Coronary artery (tissue), 2 donors: ENCODE measurements at places on chromosomes 7 and 10.
A peak's percentile ranks its signal among the peaks of the same experiment; 100 is the strongest.

DNA sequence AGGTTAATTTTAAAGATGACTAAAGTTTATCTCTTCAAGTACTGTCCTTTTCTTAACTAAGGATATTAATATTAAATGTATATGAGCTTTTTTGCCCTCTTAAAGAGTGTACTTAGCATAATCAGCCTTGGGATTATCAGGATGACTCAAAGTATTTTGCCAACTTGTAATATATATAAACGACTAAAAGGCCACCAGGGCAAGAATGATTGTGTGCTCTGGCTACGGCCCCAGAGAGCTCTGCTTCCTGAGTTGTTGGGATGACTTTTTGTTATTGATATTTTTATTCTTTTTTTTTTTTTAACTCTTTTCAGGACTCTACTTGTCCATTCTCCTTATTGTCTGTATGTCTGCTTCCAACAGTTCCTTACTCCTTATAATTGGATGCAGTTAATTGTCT lies 14.8 kb upstream of the CHRM2 start:
- DNase-seq: no peak

DNA sequence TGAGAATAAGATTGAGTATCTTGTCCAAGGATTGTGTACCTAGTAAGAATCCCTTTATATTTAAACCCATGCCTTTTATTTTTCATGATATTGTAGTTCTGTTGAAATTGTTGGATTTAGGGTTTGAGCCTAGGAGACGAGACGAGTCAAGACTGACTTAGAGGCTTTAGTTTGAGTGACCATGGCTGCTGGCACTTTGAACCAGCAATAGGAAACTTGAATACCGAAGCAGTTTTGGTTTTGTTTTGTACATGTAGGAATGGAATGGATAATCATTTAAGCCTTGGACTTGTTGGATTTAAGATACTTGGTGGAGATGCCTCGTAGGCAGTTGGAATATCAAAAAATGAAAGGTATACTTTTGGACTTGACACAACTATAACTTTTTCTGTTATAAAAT lies 229.0 kb downstream of the BICC1 start:
- no peak for DNase-seq

DNA sequence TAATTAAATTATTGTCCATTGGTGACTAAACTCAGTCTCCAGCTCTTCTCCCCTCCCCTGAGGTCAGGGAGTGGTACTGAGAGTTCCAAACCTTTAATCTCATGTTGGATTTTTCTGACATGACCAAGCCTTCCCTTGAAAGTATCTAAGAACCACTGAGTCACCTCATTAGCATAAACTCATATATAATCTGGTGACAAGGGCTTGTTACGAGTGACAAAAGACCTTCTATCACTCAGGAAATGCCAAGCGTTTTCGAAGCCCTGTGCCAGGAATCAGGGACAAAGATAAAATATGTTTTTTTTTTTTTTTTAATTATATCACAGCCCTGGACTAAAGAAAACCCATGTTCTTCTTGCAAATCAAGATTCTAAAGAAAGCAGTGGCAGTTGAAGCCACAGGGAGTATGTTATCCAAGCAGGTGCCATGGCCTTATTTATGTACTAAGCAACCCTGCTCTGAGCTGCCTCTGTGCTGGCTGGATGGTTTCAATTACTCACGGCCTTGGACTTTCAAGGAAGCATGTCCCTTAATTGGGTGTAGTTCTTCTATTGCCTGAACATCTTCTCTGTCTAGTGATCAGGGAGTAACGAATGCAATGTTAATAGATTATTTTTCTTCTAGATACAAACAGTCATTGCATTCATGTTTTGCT lies 169.0 kb upstream of the PRKCQ start:
- no peak for DNase-seq

GRCh38 chr10:26579256-26580063 lies 118.0 kb upstream of the PDSS1 start:
- no peak for DNase-seq

DNA sequence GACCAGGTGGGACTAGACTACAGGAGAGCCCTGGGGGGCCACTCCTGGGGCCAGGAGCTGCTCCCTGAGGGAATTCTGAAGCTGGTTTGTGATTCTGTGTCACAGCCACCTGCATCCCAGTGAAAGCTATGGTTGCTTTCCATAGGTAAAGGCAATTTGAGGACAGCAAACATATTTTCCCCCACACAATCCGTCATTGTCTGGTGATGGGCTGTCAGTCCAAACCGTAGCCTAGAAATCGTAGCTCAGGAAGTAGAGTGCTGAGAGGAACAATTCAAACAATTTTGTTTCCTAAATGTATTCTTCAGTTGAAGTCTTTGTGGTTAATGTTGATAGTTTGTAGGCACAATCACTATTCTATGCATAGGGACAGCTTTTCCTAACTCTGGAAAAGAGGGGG lies 106.0 kb upstream of the INSYN2A start:
- DNase-seq: peak; percentile 19

GRCh38 chr7:80646083-80646865 lies 7.8 kb downstream of the CD36 start:
- no peak for DNase-seq

DNA sequence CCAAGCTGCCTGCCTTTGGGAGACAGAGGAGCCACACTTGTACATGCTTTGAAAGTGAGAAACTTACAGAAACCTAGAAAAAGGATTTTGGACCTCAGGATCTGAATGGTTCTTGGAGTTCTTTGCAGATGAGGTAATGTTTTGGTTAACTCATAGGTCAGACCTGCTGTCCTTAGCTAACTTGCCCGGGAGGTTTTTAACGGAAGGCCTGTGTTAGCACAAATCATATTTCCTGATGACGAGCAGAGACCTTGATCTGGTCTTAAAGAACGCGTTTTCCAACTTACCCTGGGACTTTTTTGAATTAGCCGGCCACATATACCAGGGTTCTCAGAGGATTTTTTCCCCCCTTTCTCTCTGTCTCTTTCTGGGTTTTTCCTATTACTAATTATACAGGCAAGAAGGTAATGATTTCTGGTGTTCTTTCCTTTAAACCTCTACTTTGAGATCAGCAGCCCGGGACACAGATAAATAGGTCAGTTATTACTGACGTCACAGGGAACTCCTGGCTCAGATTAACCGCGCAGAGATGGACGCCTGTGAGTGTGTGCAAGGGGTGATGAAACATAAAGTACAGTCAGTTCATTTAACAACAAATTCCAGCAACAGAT lies 101.7 kb upstream of the KLF6 start:
- no peak for DNase-seq

- DNase-seq: no peak
Measured at GRCh38 chr7:98771519-98771918, 98.3 kb downstream of the TMEM130 start.

DNA sequence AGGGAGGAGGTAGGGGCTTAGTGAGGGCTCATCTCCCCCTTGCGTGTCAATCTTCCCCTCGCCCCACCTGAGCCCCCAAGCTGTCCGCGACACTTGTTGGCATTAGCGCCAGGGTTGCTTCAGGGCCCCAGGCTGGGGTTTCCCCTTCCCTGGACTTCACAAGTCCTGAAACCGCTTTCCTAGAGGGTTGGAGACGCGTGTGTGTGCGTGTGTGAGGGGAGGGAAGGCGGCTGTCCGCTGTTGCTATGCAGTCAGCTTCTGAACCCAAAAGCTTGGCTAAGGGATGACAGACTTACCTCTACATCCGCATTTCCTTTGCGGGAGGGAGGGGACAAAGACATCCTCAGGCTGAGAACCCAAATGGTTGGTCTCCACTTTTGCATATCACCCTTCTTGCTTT lies 803 bp downstream of the GOLGA7B start:
- no peak for DNase-seq

DNA sequence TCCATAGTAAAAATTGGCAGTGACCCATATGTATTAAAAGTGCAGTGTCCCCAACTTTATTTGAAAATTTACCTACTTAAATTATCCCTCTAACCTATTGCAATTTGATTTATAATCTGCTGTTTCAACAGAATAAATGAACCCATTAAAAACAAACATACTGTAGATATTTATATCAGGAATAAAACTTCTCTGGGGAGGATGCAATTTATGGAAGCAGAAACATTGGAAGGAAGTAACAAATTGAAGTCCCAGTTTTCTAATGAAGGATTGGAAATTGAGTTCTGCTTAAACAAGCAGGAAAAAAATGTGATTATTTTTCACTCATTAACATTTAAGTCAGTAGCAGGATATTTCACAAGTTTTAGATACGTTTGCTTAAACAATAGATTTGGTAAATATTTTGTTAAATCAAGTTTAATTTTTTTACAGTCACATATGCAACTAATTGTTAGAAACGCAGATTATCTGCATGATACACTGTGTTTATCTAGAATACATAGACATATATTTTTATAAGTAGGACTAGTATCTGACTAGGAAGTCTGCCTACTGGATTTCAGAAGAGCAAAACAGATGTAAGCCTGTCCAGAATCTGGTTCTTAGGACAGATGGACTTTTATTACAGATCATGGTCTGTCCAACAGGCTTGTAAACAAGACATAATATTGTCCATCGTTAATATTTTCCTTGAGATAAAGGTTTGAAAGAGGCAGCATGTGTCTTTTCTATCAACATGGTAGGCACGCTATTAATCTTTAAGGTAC lies 5.3 kb downstream of the AGMO start:
- DNase-seq: no peak

DNA sequence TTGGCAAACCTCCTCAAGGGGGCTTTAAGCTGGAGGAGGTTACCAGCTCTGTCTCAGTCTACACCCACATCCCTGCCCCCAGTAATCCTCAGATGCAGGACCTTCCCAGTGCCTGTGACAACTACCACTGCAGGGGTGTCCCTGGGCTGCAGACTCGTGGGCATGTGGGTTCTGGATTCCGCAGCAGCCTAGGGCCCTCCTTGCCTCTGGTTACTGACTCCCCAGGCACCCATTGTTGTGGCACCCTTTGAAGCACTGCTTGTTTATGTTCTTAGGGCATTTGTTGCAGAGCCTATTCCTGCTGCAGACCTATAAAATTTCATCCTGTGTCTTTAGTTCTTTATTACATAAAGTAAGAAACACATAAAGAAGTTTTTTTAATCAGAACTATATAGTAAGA lies 51.1 kb upstream of the GJD4 start:
- DNase-seq: no peak

DNA sequence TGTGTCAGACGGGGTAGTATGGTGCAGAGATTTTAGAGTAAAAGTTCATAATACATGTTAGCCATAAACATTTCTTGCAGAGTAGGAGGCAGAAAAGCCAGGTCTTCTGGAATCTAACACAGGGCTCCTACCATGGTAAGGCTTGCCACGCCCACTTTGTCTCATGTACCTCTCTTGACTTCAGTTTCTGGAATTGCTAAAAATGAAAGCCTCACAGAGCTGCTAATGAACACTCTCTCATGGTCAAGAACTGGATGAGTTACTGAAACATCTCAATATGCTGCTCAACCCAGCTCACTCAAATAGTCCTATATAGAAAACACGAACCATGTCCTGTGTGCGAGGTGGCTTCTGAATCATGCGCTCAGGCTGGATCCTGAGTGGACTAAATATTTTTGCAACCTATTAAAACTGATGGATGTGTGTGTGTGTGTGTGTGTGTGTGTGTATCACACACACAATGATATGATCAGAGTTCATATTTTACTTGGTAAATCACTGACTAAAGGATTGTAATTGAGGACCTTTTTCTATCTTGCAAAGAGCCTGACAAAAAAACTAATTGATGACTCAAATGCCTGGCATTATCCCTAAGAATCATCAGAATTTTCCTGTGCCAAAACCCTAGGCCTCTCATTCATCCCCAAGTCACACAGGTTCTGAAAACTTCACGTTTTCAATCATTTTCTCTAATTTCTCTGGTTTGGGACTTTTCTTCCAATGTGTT lies 1306.6 kb downstream of the XPNPEP1 start:
- no peak for DNase-seq

DNA sequence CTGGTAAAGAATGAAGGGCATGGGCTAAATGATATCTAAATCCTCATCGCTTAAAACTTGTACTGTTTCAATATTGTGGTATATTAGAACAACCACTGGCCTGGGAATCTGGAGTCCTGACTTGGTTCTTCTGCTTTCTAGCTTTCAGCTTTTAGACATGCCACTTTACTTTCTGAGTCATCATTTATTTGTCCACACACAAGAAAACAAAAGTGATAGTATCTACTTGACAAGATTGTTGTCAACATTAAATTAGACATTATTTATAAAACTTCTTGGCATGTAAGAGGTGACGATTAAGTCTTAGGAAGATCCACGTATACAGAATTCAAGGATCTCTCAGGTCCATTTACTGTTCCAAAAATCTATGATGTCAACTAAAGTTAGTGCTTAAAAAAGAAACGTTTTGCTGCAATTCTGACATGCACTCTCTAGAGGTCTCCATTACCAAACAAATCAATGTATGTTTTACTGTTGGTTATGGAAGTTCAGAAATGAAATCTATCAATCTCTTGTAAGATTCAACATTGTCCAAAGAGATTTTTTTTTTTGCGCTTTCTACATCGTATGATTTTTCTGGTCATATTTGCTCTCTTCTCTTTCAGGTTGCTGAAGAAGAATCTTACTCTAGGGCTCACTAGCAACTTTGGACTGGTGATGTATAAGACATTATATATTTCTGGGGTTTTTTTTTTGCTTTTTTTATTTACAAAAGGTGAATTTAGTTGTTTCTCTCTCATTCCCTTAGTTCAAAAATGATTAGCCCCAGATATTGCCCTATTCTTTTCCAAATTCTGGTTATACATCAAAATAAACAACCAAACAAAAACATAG lies 53.6 kb upstream of the DYNC1I1 start:
- no peak for DNase-seq
